Choroid plexus epithelial cell (primary cell): ENCODE measurements at places on chromosomes 12 and 14.

DNA sequence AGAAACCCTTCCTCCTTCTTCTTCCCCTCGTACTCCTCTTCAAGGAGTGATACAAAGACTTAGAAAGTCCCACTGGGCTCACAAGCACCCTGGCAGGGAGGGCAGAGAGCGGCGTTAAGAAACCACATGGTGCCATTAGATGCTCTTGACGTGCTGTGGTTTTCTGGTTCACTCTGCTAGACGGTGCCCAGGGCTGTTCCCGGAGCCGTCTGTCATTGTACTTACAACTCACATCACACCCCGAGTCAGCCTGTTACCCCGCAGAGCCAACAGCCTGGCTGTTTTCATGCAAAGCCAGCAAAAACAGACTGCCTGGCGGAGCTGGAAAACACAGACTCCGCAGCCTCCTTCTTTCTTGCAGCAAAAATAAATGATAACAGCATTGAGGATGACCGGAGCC, 232.6 kb upstream of the TBX3 start:
- peak; percentile 25 for DNase-seq

DNA sequence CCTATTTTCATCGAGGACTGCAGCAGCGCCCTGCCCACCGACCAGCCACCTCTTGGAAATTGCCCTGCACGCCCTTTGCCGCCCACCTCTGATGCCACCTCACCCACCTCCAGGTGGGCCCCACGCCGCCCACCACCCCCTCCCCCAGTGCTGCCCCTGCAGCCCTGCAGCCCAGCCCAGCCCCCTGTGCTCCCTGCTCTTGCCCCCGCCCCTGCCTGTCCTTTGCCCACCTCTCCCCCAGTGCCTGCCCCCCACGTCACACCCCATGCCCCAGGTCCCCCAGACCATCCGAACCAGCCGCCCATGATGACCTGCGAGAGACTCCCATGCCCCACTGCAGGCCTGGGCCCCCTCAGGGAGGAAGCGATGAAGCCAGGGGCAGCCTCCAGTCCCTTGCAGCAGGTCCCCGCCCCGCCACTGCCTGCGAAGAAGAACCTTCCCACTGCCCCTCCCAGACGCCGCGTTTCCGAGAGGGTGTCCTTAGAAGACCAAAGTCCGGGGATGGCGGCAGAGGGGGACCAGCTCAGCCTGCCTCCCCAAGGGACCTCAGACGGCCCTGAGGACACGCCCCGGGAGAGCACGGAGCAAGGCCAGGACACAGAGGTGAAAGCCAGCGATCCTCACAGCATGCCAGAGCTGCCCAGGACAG, 96.5 kb downstream of the LGMN start:
- no peak for DNase-seq

GRCh38 chr14:83559721-83560120, 1970.2 kb upstream of the FLRT2 start:
- DNase-seq: peak; percentile 93

GRCh38 chr12:78961171-78961570, 96.6 kb downstream of the SYT1 start:
- DNase-seq: no peak

- no peak for DNase-seq
These were observed 16.1 kb upstream of the GRIP1 start for GRCh38 chr12:66694666-66695613.

DNA sequence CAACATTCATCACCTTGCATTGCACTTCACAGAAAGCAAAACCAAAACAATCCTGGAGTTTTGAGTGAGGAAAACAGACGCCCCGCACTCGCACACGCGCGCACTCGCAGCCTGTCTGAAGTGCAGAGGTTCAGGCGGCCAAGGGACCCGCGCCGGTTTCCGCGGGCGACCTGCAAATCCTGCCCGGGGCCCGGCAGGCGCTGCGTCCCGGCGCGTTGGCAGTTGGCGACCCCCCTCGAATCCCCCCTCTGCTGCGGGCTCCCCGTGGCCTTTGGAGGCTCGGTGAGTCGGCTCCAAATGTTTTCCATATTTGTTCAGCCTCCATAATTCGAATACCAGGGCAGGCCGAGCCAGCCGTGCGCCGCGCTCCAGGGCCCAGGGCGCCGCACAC, at the start of gene SSPN:
SSPN (plus strand) TSS at position 324 of the 391 bp plus-strand sequence. CDS start 100 bp downstream, outside the sequence.
- peak; percentile 75 for DNase-seq

DNA sequence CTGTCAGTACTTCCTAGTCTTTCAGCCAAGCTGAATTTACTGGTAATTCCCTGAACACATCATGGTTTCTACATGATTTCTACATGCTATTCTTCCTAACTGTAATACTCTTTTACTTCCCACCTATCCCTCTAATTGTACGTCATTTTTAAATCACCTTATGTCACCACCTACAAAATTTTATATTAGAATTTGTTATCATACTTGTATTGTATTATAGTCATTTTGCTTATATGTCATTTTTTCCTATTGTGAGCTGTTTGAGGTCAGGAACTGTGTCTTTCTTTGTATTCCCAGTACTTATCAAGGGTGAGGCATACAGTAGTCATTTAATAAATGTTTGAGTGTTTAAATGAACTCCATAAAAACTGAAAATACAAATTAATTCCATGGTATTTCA, 86.6 kb downstream of the USP15 start:
- DNase-seq: no peak

DNA sequence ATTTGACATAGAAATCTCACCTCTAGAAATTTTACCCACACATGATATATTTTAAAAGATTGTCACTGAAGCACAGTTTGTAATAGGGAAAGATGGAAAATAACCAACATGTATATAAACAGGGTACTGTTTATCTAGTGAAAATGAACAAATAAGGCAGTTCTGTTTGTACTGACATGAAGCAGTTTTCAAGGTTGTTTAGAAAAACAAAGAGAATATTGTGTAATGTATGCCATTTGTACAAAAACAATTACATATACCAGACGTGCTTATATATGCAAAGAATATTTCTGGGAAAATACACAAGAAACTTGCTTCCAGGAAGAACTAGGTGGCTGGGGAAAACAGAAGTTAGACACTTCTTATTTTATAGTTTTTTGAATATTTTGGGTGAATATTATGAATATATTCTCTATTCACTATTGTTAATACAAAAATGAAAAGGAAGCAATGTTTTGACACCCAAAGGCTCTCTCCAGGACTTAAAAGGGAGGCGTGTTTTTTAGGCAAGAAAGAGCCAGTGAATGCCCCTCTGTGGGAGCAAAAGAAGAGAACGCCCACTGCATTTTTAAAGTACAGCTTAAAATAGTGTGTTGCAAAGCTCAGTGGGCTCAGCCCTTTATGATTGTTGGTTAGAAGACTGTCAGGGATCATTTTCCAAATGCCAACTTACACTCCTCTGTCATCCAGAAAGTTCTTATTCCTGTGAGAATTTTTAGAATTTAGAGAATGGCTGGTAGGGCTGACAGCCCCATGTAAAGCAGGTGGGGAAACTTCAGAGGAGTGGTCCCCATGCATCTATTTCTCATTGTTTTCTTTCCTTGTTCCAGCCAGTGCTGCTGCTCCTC, 59.6 kb upstream of the FERMT2 start:
- no peak for DNase-seq

GRCh38 chr12:27467641-27468040, 21.1 kb downstream of the SMCO2 start:
- no peak for DNase-seq

GRCh38 chr14:104821971-104822608, 21.2 kb downstream of the ZBTB42 start:
- DNase-seq: no peak

DNA sequence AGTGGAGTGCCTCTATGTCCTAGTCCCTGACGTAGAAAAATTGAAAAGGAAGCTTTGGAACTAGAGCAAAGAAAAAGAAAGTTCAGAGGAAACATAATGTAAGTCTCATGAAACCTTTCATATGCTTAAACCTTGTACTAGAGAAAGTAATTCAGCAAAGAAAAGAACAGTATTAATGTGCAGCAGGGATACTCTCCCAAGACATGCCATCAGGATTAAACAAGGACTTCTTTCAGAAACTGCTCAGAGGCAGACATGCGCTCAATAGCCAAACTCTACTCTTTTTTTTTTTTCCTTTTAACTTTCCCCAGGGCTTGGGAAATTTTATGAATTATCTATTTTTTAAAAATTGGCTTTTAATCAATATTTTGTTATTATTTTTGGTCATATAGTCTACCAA, 7.1 kb upstream of the ASB8 start:
- no peak for DNase-seq

DNA sequence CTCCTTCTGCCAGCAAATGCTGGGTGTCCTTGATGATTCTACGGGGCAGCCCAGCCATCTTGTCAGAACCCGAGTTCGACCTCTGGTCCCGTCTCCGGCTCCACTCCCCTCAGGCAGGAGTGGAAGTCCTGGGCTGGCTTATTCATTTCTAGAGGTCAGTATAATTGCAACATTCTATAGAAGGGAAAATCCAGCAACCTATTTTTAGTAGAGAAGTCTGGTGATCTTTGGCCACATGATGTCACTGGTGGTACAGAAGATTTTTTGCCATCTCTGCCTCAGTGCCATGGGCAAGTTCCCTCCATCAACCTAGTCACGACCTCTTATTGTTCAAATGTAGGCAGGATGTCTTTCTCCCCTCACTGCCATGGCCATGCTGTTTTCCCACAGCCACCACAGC, 22.4 kb downstream of the OR10G2 start:
- DNase-seq: no peak

GRCh38 chr12:118635276-118635675, 258.9 kb downstream of the SUDS3 start:
- DNase-seq: no peak

GRCh38 chr12:127785540-127785939, 481.4 kb upstream of the TMEM132C start:
- peak; percentile 2 for DNase-seq

- DNase-seq: no peak
These were observed 111.1 kb downstream of the STAB2 start for GRCh38 chr12:103697971-103698751.

- DNase-seq: peak; percentile 60
These were observed 127.7 kb downstream of the TMEM30B start for GRCh38 chr14:61153431-61153830.

DNA sequence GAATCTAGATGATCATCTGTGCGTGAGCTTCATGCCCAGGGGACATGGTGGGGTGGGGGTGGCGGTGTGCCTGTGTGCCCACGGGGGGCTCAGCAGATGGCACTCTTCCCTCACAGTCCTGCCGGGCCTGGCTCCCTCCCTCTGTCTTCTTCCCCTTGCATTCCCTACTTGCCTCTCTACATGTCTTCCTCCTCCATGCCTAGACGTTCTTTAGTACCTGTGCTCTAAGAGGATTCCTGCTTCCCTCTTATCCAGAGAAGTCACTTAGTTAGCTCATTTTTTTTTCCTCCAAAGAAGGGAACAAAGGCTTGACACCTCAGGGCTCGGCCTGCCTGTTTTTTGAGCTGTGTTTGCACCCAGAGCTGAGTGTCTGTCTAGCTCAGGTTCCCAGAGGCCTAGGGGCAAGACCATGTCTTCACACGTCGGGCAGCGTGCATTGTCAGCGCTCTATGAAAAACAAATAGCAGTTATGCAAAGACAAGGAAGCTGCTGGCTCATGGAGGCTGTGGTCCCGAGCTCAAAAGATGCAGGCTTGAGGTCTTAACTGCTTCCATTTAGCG, 48.8 kb downstream of the NINJ2 start:
- peak; percentile 47 for DNase-seq

- no peak for DNase-seq
These were observed 21.1 kb downstream of the TMEM117 start for GRCh38 chr12:43856972-43857371.

DNA sequence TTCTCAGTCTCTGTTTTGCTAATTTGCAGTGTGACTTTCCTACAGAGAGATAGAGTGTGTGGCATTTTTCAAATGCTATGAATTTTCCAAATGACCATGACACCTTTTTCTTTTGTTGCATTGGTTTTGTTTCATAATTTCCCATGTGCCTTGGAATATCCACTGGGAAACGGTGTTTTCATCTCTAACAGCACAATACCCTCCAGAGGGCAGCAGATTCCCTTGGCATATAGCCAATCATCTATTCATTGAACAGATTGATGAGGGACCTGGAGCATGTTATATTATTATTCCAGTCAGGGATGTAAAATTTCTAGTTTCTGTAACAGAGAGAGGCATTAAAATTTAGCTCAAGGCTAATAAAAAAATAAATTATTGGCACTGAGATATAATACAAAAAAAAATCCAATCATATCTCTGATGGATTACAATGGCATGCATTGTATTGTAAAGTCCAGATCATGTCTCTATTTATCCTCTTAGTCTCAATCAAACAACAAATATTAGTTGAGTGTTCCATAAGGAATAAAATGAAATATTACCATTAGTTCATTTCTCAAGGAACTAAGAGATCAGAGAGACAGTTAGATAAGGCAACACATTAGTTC, 29.6 kb upstream of the NTN4 start:
- DNase-seq: peak; percentile 72
